ENCODE measurements at places on chromosomes 4 and X. TPM values are rescaled to one million over a fixed set of nuclear protein-coding genes. Genes with fewer than 3 reads are reported as not detected.
A peak's percentile ranks its signal among the peaks of the same experiment; 100 is the strongest.

- no peak overlapping the region for H3K27ac ChIP-seq
- H3K27me3 ChIP-seq: no peaks in the 10 kb centered on the region
- H3K36me3 ChIP-seq: no peaks in the 10 kb centered on the region
Measured at GRCh38 chrX:35499071-35499862, 298.9 kb upstream of the MAGEB16 start.

NCAPG gene
- total RNA-seq: 69.0 TPM

GRCh38 chrX:17030092-17030491 is 83.6 kb downstream of the REPS2 start:
- no peaks in the 10 kb centered on the region for H3K36me3 ChIP-seq
- no peaks in the 10 kb centered on the region for H3K27me3 ChIP-seq
- DNase-seq: no peak
- no peaks in the 10 kb centered on the region for H3K4me1 ChIP-seq
- H3K27ac ChIP-seq: no peak overlapping the region

- no peak overlapping the region for H3K27ac ChIP-seq
- H3K4me3 ChIP-seq: no peak overlapping the region
Measured at GRCh38 chr4:185965426-185966384, 103.3 kb upstream of the TLR3 start.

GRCh38 chrX:46666831-46667230 is 92.1 kb downstream of the SLC9A7 start:
- no peak for DNase-seq
- H3K27ac ChIP-seq: no peak overlapping the region
- H3K4me1 ChIP-seq: peaks cover 7% of the 10 kb centered on the region
- H3K27me3 ChIP-seq: no peaks in the 10 kb centered on the region
- H3K36me3 ChIP-seq: peaks cover 13% of the 10 kb centered on the region

HSFX2 gene
- total RNA-seq: not detected

WAS gene
- 87.8 TPM for total RNA-seq

DNA sequence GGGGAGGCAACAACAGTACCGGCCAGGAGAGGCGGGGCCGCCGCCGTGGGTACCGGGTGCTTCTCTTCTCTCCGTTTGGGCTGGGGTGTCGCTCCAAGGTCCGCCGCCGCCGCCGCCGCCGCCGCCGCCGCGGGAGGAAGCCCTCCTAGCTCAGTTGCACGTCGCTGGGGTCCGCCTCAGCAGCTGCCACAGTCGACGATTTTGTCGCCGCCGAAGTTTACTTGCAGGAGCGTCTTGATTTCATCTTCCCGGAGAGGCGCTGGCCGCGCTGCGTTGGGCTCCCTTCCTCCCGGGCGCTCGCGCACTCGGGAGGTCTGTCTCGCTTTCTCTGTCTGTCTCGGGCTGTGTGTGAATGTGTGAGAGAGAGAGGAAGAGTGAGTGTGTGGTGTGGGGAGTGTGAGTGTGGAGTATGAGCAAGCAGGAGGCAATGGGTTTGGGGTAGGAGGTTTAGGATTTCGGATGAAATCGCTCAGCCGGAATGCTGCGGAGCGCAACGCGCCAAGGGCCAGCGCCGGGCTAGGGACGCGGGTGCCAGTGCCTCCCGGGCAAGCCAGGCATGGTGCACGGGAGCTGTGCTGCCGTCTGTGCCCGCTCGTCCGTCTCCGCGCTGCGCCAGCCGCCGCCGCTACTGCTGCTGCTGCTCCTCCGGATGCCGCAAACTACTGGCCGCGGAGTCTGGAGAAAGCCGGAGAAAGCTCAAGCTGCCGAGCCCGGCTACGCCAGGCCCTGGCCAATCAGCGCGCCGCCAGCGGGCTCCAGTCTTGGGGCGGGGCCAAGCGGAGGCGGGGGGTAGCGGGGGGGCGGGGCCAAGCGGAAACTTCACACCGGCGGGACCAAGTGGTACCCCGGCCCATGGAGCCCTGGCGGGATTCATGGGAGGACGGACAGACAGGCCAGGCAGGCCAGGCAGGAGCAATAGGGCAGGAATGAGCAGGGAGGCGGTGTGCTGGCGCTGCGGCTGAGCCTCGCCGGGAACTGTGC is at the start of gene PCDH19:
Gene PCDH19 (minus strand): TSS at position 664 of the 981 bp plus-strand sequence. CDS start 1,676 bp downstream, outside the sequence.
- H3K27ac ChIP-seq: no peak within 1 kb of the TSS
- peaks cover 88% of the 10 kb centered on the region for H3K27me3 ChIP-seq
- peak within 1 kb of the TSS; percentile 76 for H3K4me3 ChIP-seq
- peak; percentile 50 for DNase-seq
- peaks cover 6% of the 10 kb centered on the region for H3K4me1 ChIP-seq
- peaks cover 1% of the 10 kb centered on the region for H3K36me3 ChIP-seq

DNA sequence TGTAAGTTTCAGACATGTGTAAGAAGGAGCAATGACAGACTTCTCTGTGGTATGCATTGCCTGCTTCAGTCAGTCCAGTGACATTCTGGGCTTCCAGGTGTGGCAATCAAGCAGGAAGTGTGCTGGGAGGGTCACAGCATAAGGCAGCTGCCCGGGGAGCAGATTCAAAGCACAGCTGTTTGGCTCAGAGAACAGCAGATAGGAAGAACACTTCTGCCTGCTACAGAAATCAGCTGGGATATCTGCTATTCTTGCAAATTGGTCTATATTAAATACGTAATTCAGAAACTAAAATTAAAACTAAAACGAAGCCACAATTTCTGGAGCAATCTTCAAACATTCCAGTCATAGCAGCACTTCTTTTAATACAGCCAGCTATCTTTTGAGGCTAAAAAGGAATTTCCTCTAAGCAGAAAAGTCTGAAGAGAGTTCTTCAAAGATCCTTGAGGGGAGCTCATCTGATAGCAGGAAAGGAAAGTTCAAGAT is 47.5 kb upstream of the GALNT7 start:
- no peak for DNase-seq
- H3K36me3 ChIP-seq: no peaks in the 10 kb centered on the region
- no peak overlapping the region for H3K27ac ChIP-seq
- H3K4me3 ChIP-seq: no peak overlapping the region
- peaks cover 6% of the 10 kb centered on the region for H3K4me1 ChIP-seq

DNA sequence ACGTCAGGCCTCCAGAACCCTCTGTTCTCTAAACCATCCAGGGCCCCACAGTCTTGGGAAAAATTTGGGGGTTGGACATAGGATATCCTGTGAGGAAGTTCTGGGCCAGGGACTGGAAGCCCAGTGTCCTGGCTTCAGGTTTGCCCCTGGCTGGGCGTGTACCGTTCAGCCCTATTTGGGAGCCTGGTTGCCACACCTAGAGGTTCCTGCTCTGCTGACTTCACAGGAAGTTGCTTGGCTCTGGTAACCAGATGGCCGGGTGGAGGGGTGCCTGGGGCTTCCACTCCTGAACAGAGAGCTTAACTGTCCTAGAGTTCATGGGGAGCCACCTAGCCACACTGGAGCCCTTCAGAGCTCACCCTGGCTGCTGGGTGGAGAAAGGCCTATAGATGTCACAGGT is 1.1 kb downstream of the TAFAZZIN start:
- H3K36me3 ChIP-seq: peaks cover 5% of the 10 kb centered on the region
- H3K4me3 ChIP-seq: peak overlapping the region; percentile 80
- H3K4me1 ChIP-seq: peaks cover 6% of the 10 kb centered on the region
- H3K27me3 ChIP-seq: no peaks in the 10 kb centered on the region
- peak overlapping the region; percentile 70 for H3K27ac ChIP-seq

CFAP47 gene
- total RNA-seq: not detected

DNA sequence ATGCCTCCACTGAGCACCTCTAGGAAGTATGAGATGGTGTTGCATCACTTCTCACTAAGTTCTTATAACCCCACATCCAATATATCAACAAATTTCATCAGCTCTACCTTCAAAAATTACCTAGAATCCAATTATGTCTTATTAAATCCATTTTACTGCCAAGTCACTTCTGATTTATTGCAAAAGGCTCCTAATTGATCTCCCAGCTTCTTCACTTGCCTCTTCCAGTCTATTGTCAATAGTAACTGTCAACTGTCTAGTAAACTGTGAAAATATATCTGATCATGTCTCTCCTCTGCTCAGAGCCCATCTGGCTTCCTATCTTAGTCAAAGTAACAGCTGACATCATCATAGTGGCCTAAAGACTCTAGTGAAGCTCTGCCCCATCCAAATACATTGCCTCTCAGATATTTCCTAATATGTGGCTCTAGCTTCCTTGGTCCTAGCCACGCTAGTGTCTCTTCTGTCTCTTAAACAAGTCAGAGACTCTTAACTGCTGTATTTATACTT is 414.5 kb upstream of the ATOH1 start:
- H3K27me3 ChIP-seq: no peaks in the 10 kb centered on the region
- H3K4me3 ChIP-seq: no peak overlapping the region
- H3K27ac ChIP-seq: no peak overlapping the region

GRCh38 chrX:120453985-120454384 is 15.1 kb downstream of the LAMP2 start:
- no peak for DNase-seq
- H3K4me1 ChIP-seq: peaks cover 31% of the 10 kb centered on the region
- no peak overlapping the region for H3K27ac ChIP-seq
- no peaks in the 10 kb centered on the region for H3K27me3 ChIP-seq

GRCh38 chr4:61440321-61440720 is 240.2 kb downstream of the ADGRL3 start:
- no peaks in the 10 kb centered on the region for H3K27me3 ChIP-seq
- no peaks in the 10 kb centered on the region for H3K36me3 ChIP-seq
- no peak overlapping the region for H3K27ac ChIP-seq

- H3K27me3 ChIP-seq: no peaks in the 10 kb centered on the region
Measured at GRCh38 chrX:70386235-70386634, 36.9 kb upstream of the GDPD2 start.

All from activated naive CD8-positive, alpha-beta T cell treated with anti-CD3 and anti-CD28 coated beads for 36 hours (primary cell).